NCI-H1048 (cell line): ENCODE measurements at places on chromosomes 3 and 15.

DNA sequence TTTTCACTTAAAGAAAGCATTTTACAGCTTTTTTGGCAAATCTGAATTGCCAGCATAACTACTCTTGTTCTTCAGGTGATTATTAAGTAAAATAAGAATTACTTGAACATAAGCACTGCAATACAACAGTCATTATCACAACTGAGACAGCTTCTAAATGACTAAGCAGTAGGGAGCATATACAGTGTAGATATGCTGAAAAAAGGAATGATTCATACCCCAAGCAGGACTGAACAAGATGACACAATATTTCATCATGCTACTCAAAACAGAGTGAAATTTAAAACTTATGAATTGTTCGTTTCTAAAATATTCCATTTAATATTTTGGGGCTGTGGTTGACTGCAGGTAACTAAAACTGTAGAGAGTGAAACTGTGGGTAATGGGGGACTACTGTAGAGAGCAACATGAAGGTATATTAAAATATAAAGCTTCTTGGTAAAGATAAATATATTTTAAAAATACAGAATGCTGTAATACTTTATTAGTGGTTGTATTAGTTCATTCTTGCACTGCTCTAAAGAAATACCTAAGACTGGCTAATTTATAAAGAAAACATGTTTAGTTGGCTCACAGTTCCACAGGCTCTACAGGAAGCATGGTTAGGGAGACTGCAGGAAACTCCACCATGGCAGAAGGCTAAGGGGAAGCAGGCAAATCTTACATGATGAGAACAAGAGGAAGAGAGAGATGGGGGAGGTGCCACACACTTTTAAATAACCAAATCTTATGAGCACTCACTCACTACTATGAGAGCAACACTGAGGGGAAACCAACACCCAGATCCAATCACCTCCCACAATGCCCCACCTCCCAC is 84.8 kb downstream of the DCLK3 start:
- no peak for DNase-seq

DNA sequence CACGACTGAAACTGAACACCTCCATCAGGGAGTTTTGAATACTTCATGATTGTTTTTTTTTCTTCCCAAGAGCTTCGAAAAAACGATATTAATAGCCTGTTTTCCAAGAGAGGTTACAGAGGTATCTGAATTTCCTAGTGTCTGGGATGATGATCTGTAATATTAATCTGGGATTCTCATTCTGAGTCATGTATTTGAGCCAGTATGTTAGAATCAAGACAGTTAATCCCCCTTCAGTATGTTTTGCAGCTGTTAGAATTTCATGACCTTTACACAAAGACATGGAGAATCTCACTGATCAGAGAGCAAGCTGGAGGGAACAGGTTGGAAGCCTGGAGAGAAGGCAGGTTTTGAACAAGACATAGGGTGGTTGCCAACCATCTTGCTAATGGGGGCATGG is 234.5 kb upstream of the GAP43 start:
- no peak for DNase-seq

DNA sequence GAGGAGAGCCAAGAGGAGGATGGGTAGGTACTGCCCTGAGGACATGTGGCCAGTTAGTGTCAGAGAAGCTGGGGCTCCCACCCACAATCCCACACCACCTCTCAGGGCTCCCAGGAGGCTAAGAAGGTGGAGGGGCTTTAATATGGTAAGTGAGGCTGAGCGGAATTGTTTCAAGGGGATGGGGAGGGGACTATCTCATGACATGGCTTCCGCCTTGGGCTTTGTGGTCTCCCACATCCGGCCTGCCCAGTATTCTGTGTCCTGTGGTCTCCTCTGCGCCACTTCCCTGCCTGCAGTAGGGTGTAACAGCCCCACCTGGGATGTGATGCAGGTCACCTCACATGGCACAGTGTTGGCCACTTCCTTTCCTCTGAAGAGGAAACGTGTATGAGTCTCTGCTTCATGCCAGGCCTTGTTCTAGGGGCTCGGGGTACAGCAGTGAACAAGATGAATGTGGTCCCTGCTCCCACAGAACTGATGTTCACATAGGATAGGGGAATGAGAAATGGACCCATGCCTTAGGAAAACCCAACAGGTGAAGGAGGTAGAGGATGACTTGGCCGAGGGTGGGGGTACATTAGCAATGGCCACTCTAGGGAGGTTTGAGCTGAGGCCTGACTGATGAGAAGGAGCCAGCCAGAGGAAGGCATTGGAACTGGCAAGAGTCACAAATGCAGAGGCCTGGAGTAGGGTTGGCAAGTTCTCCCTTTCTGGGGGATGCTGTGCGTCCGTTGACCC is 3.2 kb downstream of the NEIL1 start:
- DNase-seq: no peak

- no peak for DNase-seq
Observed at GRCh38 chr15:100688549-100689120, 86.2 kb downstream of the ASB7 start.

DNA sequence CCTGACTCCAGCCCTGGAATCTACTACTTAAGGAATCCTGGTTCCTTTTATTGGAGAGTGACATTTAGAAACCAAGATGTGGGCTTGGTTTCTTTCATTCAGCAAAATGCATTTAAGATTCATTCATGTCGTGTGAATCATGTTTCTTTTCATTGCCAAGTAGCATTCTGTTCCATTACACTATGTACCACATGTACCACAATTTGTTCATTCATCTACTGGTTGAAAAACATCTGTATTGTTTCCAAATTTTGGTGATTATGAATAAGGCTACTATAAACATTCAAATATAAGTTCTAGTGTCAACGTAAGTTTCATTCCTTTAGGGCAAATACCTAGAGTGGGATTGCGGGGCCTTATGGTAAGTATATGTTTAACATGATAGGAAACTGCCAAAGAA is 264.2 kb downstream of the VPS13C start:
- no peak for DNase-seq
